DMS79 treated with DMSO at 0.1 percent for 48 hours (cell line): ENCODE measurements at places on chromosomes 13 and 19.

GRCh38 chr13:75120085-75120484 is 361.9 kb downstream of the TBC1D4 start:
- DNase-seq: no peak

- DNase-seq: no peak
Measured at GRCh38 chr19:33755099-33756035, 41.3 kb upstream of the KCTD15 start.

GRCh38 chr19:38211151-38211591 is 12.9 kb downstream of the DPF1 start:
- DNase-seq: no peak

DNA sequence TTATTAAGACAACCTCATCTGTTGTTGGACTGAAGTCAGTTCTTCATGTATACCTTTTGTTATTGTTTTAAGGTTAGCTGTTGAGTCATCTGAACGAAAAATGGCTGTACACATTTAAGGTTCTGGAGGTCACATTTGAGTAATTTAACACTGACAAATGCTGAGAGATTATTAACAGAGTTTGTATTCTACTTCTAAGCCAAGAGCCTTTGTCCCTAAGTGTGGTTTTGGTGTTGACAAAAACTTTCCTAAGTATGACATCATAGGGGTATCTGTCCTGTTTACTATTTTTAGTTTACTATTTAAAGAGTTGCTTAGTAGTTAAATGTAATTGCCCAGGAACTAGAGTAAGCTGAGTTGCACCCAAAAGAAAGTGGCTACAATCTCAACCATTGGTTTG is 71.9 kb downstream of the CDK8 start:
- DNase-seq: no peak

DNA sequence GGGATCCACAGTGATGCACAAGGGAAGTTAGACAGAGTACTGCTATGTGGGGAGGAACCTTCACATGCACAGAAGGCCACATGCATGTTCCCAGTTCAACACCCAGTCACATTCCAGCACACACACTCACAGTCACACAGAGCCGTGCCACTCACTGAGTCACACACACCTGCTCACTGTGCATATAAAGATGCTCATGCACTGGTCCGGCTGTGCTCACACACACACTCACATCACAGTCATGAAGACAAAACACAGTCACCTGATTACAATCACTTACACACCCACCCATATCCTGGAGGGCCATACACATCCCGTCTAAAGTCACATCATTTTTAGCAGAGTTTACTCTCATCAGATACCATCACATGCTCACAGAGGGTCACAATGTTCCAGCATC is 478 bp downstream of the CLC start:
- no peak for DNase-seq

GRCh38 chr13:67303661-67304333 is 73.7 kb upstream of the PCDH9 start:
- no peak for DNase-seq

- DNase-seq: no peak
Measured at GRCh38 chr13:80199585-80200292, 141.2 kb downstream of the SPRY2 start.

- DNase-seq: no peak
Measured at GRCh38 chr19:6514926-6515544, 12.9 kb upstream of the TUBB4A start.

GRCh38 chr19:43790587-43790986 is 9.8 kb upstream of the KCNN4 start:
- DNase-seq: no peak

DNA sequence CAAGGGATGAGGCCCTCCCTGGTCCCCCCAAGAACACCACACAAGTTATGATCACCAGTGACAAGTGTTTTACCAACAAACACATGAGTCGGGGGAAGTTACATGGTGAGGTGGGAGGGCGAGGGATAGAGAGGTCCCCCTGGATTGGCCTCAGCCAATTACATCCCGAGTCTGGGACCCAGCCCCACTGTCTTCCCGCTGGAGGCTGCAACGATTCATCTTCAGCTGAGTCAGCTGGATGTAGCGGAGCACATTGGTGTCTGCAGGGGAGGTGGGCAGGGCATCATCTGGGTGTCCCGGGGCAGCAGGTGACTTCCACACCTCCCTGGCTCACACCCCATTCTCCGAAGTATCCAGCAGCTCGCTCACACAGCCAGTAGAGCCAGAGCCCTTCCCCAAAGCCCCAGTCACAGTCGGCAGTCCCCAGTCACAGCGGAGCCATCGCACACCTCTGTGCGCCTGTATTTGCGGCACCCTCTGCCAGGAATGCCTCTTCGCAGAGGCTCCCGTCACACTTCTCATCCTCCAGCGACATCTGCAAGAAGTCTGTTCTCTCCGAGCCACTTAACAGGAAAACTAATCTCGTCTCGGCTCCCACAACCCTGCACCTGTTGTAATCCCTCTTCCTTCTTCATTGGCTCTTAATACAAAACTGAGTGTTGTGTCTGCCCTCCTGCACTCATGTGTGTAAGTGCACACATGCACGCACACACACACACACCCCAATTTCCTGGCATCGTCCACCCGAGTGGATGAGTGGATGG is 2.0 kb downstream of the TTC9B start:
- peak; percentile 64 for DNase-seq

GRCh38 chr19:35170359-35171061 is 16.0 kb downstream of the FXYD5 start:
- no peak for DNase-seq

GRCh38 chr13:85564598-85564997 is 234.6 kb downstream of the SLITRK6 start:
- no peak for DNase-seq

GRCh38 chr19:5134691-5135090 is 165.8 kb downstream of the KDM4B start:
- DNase-seq: no peak

GRCh38 chr13:58573743-58574142 is 942.2 kb downstream of the PCDH17 start:
- no peak for DNase-seq

GRCh38 chr13:21233086-21233485 is 56.6 kb downstream of the MRPL57 start:
- DNase-seq: no peak

DNA sequence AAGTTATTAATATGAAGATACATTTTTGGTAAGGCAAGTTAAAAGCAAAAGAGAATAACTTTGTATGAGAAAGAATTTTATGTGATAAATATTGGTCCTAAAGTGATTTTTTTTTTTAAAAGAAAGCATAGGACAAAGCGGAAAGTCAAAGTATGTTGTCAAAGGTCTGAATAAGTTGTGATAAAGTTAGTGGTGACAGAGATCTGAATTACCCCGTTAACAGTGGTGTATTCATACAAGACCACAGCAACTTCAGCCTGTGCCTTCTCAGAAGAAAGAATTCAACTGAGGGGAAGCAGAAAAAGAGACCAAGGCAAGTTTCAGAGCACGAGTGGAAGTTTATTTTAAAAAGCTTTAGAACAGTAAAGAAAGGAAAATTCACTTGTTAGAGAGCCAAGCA is 19.0 kb upstream of the ZNF566 start:
- no peak for DNase-seq

GRCh38 chr19:38264486-38265212 is at the start of gene SPINT2:
SPINT2 (plus strand) TSS chr19:38264573; CDS start chr19:38264893, 320 bp downstream.
- peak; percentile 90 for DNase-seq

GRCh38 chr13:69755101-69755500 is 352.5 kb upstream of the ATXN8OS start:
- DNase-seq: no peak

DNA sequence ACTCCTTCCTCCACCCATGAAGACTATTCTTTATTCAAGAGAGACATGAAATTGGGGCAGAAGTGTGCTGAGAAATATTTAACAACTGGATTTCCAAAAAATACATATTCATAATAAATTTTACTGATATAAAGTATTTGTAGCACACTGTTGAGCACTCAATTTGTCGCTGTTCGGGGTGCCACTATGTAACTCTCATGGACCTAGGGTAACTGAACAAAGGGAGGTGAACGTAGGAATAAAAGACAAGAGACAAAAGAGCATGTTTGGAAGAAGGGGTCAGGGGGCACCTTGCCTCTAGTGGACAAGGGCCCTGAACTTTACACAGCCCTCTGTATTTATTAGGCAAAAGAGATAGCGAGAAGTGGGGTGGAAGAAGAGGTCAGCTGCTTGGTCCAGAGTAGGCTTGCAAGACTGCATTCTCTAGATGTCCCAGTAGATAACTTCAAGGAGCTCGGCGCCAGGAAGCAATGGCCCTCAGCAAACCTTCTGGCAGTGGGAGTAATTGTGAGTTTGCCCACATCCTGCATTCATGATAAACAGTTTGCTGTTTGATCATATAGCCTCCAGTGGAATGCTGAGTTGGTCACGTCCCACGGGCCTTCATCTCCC is 4.5 kb upstream of the ZNF175 start:
- no peak for DNase-seq

- no peak for DNase-seq
Measured at GRCh38 chr13:80447747-80448146, 106.8 kb upstream of the SPRY2 start.

GRCh38 chr13:31965361-31966066 is 66.1 kb upstream of the FRY start:
- no peak for DNase-seq

- DNase-seq: no peak
Measured at GRCh38 chr13:109244566-109244965, 541.8 kb downstream of the IRS2 start.

- DNase-seq: no peak
Measured at GRCh38 chr19:31706691-31707620, 357.7 kb upstream of the TSHZ3 start.

- no peak for DNase-seq
Measured at GRCh38 chr13:70042193-70042592, 65.4 kb upstream of the ATXN8OS start.

- no peak for DNase-seq
Measured at GRCh38 chr13:89923736-89924135, 1423.8 kb upstream of the MIR17HG start.

DNA sequence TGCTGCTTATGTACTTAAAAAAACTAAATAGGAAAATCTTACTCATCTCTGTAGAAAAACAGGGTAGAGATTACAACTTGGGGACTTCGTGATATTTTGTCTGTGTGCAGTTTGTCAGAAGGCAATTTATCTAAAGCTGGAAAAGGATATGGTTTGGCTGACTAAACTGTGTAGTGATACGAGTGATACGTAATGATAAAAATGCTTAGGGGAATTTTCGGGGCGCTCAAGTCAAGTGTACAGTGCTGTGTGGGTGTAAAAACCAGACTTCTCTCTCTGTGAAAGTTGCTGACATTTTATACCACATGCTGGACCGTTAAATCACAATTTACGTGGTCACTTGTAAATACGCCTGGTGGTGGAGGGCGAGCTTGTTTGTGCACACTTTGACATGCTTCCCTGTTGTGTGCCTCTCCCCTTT is 221.7 kb downstream of the KCNRG start:
- DNase-seq: no peak

GRCh38 chr13:101210774-101211173 is 205.5 kb downstream of the NALCN start:
- no peak for DNase-seq

DNA sequence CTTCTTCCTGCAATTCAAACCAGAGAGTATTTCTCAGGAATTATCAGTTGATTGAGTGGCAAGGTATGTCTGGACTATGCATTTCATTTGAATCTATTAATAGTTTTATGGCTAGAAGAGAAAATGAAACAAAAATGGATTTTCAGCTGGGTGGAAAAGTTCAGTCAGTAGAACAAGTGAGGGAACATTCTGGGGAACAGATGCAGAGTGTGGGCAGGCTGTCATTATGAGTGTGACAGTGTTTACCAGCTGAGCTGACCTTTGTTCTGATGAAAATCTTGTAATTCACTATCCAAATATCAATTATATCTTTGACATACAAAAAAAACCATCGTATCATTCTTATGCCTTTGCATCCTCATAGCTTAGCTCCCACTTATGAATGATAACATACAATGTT is 2.6 kb upstream of the CLC start:
- no peak for DNase-seq

- DNase-seq: no peak
Measured at GRCh38 chr13:89936256-89936655, 1411.2 kb upstream of the MIR17HG start.

DNA sequence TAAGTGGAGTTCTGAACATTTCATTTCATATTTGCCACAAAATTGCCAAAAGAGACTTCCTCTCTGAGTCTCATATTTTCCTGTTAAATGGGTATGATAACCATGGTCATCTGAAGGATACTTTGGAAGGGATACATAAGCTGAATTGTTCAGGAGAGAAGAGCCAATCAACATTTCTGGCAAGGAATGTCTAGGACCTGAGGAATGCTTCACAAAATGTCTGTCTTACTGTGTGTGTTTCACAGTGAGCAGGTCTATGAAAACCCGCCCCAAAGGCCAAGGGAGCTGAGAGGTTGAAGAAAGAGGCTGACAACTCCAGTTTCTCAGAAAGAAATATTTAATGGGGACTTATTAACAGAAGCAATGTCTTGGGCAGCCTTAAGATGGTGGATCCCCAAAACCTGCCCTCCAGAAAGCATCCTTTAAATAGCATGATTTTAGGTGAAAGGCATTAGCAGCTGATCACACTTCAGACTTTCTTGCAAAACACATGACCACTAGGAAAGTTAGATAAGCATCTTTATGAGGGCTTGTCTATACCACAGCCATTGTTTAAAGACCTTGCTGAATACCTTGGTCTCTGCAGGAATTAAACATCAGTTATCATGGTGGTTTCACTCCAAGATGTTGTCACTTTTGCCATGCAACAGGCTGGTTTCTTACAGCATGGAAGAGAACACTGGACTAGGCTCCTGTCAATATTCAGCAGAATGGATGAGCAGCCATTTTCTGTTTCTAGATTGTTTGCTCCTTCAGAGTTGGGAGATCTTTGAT is 78.9 kb downstream of the TNFSF11 start:
- DNase-seq: no peak

DNA sequence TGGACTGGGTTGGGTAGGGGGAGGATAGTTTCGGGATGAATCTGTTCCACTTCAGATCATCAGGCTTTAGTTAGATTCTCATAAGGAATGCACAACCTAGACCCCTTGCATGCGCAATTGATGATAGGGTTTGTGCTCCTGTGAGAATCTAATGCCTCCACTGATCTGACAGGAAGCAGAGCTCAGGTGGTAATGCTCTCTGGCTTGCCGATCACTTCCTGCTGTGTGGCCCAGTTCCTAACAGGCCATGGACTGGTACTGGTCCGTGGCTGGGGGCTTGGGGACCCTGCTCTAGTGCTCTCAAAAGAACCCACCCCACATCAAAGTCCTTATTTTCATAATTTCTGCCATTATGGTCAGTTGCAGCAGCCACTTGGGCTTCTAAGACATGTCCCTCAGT is 30.1 kb downstream of the DNAJC3 start:
- DNase-seq: no peak

GRCh38 chr13:30192320-30193093 is 114.8 kb downstream of the KATNAL1 start:
- DNase-seq: peak; percentile 67

- no peak for DNase-seq
Measured at GRCh38 chr19:38062959-38063761, 156.2 kb downstream of the SIPA1L3 start.

GRCh38 chr19:38093587-38093986 is 130.4 kb downstream of the DPF1 start:
- peak; percentile 16 for DNase-seq

- no peak for DNase-seq
Measured at GRCh38 chr19:15399234-15399515, 19.6 kb upstream of the AKAP8 start.

- DNase-seq: peak; percentile 4
Measured at GRCh38 chr19:49057636-49058234, at the start of gene CGB7. CGB7 (minus strand) TSS chr19:49057749; CDS start chr19:49055375, 2,374 bp downstream.

GRCh38 chr13:30802501-30802900 is 67.2 kb downstream of the ALOX5AP start:
- DNase-seq: no peak
